ENCODE measurements at places on chromosomes 12 and 14.

- DNase-seq: no peak
These were observed 375.9 kb downstream of the TMEM121 start for GRCh38 chr14:105902131-105902898.

GRCh38 chr12:112176321-112177010 lies 51.1 kb downstream of the TRAFD1 start:
- no peak for DNase-seq

GRCh38 chr14:87113286-87113685 lies 879.7 kb downstream of the GALC start:
- no peak for DNase-seq

- DNase-seq: no peak
These were observed 449.6 kb upstream of the RGS6 start for GRCh38 chr14:71482671-71483070.

DNA sequence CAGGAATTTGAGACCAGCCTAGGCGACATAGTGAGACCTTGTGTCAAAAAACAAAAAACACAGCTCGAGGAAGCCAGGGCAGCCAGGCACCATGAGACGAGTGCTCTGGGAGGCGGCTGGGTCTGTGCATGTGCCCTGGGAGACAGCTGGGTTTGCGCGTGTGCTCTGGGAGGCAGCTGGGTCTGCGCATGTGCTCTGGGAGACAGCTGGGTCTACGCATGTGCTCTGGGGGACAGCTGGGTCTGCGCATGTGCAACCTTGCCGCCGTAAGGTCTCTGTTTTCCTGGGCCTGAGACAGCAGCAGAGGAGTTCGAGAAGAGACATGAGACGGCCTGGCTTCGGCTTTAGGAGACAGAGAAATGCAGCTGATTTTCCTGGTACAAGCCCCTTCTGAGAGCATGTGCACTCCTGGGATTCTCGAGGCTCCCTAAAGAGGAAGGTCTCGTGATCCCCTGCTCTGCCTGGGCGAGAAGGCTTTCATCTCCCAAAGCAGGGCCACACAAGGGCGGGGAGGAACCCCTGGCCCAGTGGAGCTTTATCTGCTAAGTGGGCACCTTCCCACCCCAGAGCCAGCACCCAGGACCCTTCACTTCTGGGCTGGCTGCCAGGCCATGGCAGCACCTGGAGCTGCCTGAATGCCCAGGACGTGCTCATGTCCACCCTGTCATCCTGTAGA lies 3.5 kb upstream of the BDKRB1 start:
- no peak for DNase-seq

Measured in NCI-H748 treated with DMSO at 0.1 percent for 48 hours (cell line).